ENCODE measurements at places on chromosomes 3 and 15. TPM values are rescaled to one million over a fixed set of nuclear protein-coding genes. Genes with fewer than 3 reads are reported as not detected.

CHRM5 gene
- not detected for total RNA-seq

GATM gene
- 2.3 TPM for total RNA-seq

SLC12A1 gene
- total RNA-seq: not detected

GOLGA8Q gene
- 1.8 TPM for total RNA-seq

CLDN18 gene
- under 0.01 TPM for total RNA-seq

ARGFX gene
- total RNA-seq: not detected

RPLP1 gene
- total RNA-seq: 218 TPM

EMC7 gene
- total RNA-seq: 34.7 TPM

GRK7 gene
- 0.10 TPM for total RNA-seq

DLEC1 gene
- 1.7 TPM for total RNA-seq

CFAP44 gene
- 5.8 TPM for total RNA-seq

PKM gene
- total RNA-seq: 470 TPM

GP9 gene
- 28.1 TPM for total RNA-seq

PTX3 gene
- 39.7 TPM for total RNA-seq

TYRO3 gene
- total RNA-seq: 0.21 TPM

FAM3D gene
- not detected for total RNA-seq

LYZL4 gene
- total RNA-seq: not detected

HCLS1 gene
- 113 TPM for total RNA-seq

BCL2A1 gene
- 511 TPM for total RNA-seq

CADM2 gene
- 0.31 TPM for total RNA-seq

FES gene
- 27.9 TPM for total RNA-seq

C2CD4A gene
- 0.21 TPM for total RNA-seq

RTP1 gene
- total RNA-seq: not detected

TICRR gene
- total RNA-seq: 0.10 TPM

HHLA2 gene
- total RNA-seq: 0.31 TPM

KBTBD13 gene
- under 0.01 TPM for total RNA-seq

TRH gene
- 0.10 TPM for total RNA-seq

TM4SF18 gene
- under 0.01 TPM for total RNA-seq

ARHGEF26 gene
- total RNA-seq: 0.21 TPM

VGLL3 gene
- under 0.01 TPM for total RNA-seq

GOLGA6L4 gene
- 0.42 TPM for total RNA-seq

KIF15 gene
- total RNA-seq: 1.5 TPM

ST3GAL6 gene
- 5.5 TPM for total RNA-seq

SLC30A4 gene
- total RNA-seq: 3.4 TPM

KCNMB2 gene
- total RNA-seq: not detected

OXTR gene
- 0.52 TPM for total RNA-seq

SUMF1 gene
- 31.7 TPM for total RNA-seq

THAP10 gene
- 0.10 TPM for total RNA-seq

LRRIQ4 gene
- total RNA-seq: not detected

LRRC49 gene
- total RNA-seq: 0.21 TPM

CHMP2B gene
- 56.9 TPM for total RNA-seq

LCTL gene
- not detected for total RNA-seq

EFCC1 gene
- total RNA-seq: 0.10 TPM

MCF2L2 gene
- total RNA-seq: 2.9 TPM

HESX1 gene
- total RNA-seq: 0.52 TPM

GCSAM gene
- 6.4 TPM for total RNA-seq

PAK6 gene
- 0.42 TPM for total RNA-seq

CPLX3 gene
- total RNA-seq: not detected

BFSP2 gene
- total RNA-seq: not detected

TMEM45A gene
- 0.73 TPM for total RNA-seq

KIF23 gene
- total RNA-seq: 1.2 TPM

SPINK8 gene
- not detected for total RNA-seq

ACP3 gene
- 18.1 TPM for total RNA-seq
